ENCODE measurements at places on chromosomes 6 and 20.

DNA sequence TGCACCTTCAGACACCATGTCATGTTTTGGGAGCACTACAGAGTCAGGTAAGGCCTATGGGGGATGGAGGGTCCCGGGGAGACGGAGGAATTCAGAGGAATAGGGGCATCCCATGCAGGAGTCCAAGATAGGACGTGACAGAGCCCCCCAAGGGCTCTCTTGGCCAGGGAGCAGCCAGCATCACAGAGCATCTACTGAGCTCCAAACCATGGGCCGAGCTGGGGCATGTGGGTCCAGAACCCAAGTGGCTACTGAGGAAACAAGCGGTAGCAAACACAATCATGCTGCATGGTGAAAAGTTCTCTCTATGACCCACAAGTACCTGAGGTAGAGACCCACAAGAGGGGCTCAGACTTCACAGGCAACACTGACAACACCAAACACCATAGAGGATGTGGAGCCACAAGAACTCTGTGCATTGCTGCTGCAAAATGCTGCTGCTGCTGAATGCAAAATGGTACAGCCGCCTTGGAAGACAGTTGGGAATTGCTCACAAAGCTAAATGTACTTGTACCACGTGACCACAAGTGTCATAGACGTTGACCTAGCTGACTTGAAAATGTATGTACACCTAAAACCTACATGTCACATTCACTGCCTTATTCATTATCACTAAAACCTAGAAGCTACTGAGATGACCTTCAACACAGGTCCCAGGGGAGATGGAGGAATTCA is 33.4 kb upstream of the MAS1L start:
- no peak for DNase-seq

- DNase-seq = no peak
These were observed 434.5 kb downstream of the PREX1 start for GRCh38 chr20:48393311-48393685.

- DNase-seq = no peak
These were observed 492.1 kb downstream of the MAFB start for GRCh38 chr20:40196846-40197436.

GRCh38 chr20:33689973-33690372 is 3.8 kb upstream of the E2F1 start:
- no peak for DNase-seq

- peak; percentile 57 for DNase-seq
These were observed 698 bp downstream of the FAM210B start for GRCh38 chr20:56359212-56360132.

- DNase-seq = no peak
These were observed 34.4 kb downstream of the GGTLC1 start for GRCh38 chr20:23954008-23954745.
